ENCODE measurements at places on chromosomes 3 and 15.

- DNase-seq, result no peak
These were observed 756.4 kb upstream of the NR2F2 start for GRCh38 chr15:95574053-95574452.

- no peak for DNase-seq
These were observed 14.9 kb downstream of the SATB1 start for GRCh38 chr3:18410205-18410604.

DNA sequence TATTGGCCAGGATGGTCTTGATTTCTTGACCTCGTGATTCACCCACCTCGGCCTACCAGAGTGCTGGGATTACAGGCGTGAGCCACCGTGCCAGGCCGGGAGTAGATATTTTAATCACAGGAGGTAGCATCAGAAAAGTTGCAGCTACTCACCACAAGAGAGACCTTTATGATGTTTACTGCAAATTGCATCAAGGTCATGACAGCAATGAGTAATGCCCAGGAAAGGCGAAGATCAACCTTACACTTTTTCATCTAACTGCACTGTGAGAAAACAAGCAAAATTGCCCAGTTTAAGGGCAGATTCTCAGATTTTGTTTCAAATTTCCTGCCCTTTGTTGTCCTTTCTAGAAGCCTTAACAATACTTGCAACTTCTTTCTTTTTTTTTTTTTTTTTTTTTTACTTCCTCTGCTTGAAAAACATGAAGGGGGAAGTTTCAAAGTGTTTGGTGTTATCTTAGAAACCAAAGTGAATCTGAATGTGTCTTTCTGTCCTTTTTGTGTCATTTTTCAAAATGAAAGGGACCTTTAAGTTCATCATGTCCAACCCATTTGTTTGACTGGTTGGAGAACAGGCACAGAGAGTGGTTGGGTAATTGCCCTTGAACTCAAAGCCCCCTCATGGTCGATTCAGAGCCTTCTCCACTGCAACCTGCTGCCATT, 25.0 kb downstream of the TGFBR2 start:
- no peak for DNase-seq

DNA sequence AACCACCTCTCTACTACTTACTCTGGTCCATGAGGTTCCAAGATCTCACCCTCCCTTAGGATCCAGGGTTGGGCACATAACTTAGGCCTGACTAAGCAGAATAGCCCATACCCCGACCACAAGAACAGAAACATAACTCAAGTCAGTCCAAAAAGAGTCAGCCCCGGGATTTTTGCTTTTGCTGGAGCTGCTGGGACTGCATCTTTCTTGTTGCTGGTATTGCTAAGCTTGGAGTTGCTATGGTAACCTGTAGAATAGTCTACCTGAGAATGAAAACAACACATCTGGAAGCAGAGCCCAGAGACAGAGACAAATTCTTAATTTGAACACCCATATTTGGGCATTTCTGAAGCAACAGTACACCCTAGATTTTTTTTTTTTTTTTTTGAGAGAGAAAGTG, 6.5 kb downstream of the RUBCN start:
- no peak for DNase-seq

GRCh38 chr15:77830051-77830468, 197.3 kb upstream of the LINGO1 start:
- peak; percentile 17 for DNase-seq

- DNase-seq, result no peak
These were observed 14.2 kb downstream of the ZNF80 start for GRCh38 chr3:114223143-114223542.

Data from smooth muscle cell of the brain vasculature (primary cell).